CD4-positive, alpha-beta T cell (primary cell): ENCODE measurements at places on chromosomes 12 and 14. TPM values are rescaled to one million over a fixed set of nuclear protein-coding genes. Genes with fewer than 3 reads are reported as not detected.

LRP1-AS gene
- total RNA-seq = not detected

SLC6A12 gene
- not detected for total RNA-seq

- no peak for DNase-seq
Observed at GRCh38 chr12:26416550-26416949, 221.2 kb downstream of the SSPN start.

DNA sequence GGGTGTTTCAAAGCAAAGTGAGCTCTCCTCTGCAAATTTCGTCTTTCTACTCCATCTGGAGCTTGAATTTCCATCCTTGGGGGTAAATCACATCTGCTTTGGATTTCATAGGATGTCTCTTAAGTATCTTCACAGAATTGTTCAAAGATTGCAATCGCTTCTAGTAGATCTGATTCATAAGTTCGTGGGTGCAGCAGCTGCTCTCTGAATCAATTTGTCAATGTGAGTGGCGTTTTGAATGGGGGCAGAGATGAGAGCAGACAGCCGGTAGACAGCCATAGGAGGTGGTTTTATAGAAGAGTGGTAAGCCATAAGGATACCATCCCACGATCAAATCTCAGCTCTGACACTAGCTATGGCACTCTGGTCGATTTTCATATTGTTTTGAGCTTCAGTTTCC lies 146.0 kb upstream of the RPH3A start:
- no peak for DNase-seq

DNA sequence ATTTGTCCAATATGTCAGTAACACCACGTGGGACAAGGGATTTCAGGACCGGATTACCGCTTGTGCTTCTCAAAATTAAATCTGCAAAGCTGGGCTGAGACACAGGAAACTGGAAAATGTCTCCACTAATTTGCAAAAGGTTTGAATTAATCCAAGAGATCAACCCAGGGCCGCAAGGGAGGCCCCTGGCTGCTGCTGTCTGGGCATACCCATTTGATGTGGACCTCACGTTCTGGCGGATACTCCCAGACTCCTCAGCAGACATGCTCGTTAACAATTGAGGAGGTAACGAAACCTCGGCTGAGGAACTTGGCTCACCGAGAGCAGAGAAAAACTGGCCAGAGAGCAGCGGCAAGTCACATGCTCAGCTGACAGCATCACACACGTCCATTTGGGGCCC lies 180.6 kb downstream of the SLC15A4 start:
- no peak for DNase-seq
